ENCODE measurements at places on chromosomes 7 and 10.

- DNase-seq = no peak
Measured at GRCh38 chr7:149409895-149410294, 51.0 kb downstream of the ZNF777 start.

- no peak for DNase-seq
Measured at GRCh38 chr7:4307316-4308204, 374.5 kb upstream of the FOXK1 start.

DNA sequence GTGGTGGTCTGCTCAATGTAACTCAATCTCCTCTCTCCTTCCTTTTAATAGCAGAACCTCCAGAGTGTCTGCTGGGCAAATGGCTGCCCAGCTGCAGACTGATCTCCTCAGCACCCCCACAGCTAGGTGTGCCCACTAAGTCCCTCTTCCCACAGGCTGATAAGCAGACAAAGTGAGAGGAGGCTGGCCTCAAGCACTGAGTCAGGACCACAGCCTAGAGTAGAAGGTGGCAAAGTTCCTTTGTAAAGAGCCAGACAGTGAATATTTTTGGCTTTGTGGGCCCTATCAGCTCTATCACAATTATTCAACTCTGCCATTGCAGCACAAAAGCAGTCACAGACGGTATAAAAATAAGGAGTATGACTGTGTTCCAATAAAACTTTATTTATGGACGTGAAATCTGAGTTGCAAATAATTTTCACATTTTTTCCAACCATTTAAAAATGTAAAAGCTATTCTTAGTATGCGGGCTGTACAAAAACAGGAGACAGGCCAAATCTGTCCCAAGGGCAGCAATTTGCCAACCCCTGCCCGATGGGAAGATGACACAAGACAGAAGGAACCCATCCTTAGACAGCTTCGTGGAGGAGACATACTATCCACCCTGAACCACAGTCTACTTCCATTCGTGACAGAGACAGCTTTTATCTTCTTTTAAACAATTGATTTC is 23.4 kb downstream of the JAZF1 start:
- no peak for DNase-seq

DNA sequence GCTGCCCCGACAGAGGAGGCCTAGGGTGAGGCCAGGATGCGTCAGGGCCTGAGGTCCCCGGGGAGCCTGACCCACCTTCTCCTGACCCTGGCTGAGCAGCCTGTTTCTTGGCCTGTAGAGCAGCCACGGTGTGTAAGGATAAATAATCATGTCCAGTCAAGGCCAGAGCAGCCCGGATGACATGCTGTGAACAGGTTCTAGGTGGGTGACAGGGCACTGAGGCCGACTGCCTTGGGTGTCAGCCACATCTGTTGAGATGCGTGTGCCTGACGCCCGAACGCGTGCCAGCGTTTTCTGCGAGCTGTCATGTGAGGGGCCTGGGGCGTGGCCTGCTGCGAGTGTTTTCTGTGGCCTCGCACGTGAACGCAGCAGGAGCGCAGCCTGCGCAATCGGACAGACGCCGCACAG is 118.3 kb downstream of the FAM53B start:
- no peak for DNase-seq

- no peak for DNase-seq
Measured at GRCh38 chr7:11473807-11474424, 358.1 kb downstream of the THSD7A start.

GRCh38 chr7:115635376-115635775 is 395.2 kb downstream of the TFEC start:
- DNase-seq = no peak

- DNase-seq = no peak
Measured at GRCh38 chr7:120874722-120875121, 16.8 kb upstream of the TSPAN12 start.

GRCh38 chr7:106736508-106737201 is 75.7 kb upstream of the CCDC71L start:
- peak; percentile 59 for DNase-seq

DNA sequence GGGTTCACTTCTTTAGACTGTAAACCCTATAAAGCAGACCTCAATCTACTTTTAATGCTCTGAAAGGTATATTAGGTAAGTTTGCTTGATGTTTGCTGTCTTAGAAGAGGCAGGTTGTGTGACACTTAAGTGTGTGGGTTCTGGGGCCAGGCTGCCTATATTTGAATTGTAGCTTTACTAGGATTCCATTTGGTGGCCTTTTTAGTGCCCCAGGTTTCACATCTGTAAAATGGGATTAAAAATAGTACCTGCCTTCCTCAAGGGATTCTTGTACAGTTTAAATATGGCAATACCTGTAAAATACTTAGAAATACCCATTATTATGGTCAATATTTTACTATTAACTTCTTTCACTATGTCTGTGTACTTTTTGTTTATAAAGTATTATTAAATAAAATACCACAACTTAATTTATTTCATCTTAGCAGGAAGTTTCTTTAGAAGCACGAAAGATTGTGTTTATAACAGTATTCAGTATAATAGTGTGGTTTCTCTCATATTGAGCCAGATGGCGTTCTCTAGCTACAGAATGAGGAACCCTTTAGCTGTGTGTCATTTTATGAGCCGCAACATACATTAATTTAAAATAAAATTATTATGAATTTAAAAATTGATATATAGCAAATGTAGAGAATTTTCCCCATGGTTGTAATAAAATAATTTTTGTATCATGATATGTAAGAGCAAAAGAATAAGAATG is 94.2 kb downstream of the CDK14 start:
- DNase-seq = no peak

- DNase-seq = no peak
Measured at GRCh38 chr7:86643561-86644281, at the start of gene GRM3. Gene GRM3 (plus strand): TSS chr7:86643909. CDS start chr7:86765146, 121,237 bp downstream.

DNA sequence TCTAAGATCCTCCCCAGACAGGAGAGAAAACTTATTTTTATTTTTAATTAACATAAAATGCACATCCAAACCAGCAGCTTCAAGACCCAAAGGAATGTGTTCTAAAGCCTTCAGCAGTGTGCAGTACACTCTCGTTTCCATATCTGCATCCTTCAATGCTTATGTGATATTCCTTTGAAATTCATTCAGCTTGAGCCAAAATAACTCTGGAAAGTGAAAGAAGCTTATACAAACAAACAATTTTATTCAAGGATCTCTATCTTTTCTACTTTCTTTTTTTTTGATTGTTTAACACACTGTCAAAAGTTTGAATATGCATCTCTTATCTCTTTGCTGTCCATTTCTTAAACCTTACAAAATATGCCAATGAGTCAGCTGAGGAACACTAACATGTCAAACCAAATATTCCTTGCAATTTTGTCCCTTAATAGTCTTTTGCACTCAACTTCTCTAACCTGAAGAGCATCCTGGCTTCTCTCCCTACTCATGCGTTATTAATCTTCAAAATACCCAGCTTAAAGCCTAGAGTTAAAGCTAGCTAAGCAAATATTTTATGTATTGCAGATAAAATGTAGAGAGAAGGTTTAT is 124.3 kb downstream of the THSD7A start:
- DNase-seq = peak; percentile 26

- no peak for DNase-seq
Measured at GRCh38 chr7:411677-412312, 107.9 kb downstream of the PDGFA start.

- no peak for DNase-seq
Measured at GRCh38 chr7:81857385-81857784, 87.5 kb upstream of the HGF start.

- no peak for DNase-seq
Measured at GRCh38 chr7:41747961-41748360, 45.1 kb upstream of the INHBA start.

DNA sequence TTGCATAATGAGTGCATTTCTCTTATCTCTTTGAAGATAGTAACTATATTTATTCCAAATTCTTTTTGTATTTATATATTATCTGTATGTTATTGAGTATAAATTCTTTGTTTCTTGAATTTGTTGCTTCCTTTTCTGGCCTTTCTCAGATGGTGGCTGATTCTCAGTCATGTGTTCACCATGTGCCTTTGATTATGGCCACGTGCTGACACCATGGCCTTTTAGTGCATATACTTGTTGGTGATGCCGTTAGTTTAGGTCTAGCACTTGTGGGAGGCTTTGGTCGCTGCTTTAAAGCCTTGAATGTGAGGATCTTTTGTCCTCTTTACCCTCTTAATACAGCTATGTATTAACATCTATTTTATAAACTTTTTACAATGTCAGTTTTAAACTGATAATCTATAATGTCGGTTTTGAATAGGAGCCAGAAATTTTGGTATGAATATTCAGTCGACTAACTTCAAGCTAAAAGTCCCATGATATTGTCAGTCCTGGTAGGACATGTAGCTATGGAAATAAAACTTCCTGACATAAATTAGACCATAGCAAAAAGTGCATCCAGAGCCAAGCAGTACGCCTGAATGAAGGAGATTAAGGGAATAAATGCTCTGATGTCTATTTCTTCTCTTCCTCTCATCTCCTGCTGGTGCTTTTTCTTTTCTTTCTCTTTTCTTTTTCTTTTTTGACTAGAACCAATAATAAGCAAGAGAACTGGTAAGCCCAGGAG is 130.3 kb downstream of the GNAI1 start:
- DNase-seq = no peak

GRCh38 chr7:149828357-149829309 is 9.5 kb upstream of the ZNF862 start:
- DNase-seq = no peak

- DNase-seq = no peak
Measured at GRCh38 chr7:38281266-38281665, 7.8 kb upstream of the TARP start.

- peak; percentile 49 for DNase-seq
Measured at GRCh38 chr10:90920986-90921666, at the start of gene ANKRD1. Gene ANKRD1 (minus strand): TSS chr10:90921087. CDS start chr10:90921027, 60 bp downstream.

GRCh38 chr10:112229901-112230300 is 46.3 kb upstream of the GPAM start:
- DNase-seq = no peak

DNA sequence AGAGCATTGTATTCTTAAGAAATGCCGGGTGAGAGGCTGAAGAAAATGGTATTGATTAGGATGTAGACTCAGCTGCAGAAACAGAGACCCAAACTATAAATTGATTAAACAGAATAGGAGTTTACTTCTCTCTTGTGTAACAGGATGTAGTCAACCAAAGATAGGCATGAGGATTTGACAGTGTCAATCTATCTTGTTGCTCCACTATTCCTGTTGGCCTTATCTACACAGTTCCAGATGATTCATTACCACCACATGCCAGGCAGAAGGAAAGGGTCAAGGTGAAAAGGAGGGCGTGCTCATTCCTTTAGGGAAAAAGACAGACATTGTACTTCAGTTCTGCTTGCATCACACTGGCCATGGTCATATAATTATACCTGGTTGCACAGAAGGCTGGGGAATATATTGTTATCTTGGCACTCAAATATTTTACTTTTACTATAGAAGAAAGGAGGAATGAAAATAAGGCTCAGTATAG is 11.9 kb upstream of the DMTF1 start:
- no peak for DNase-seq

Data from astrocyte of the cerebellum (primary cell).